ENCODE measurements at places on chromosomes 2 and 18.

GRCh38 chr18:57527556-57528229 lies 58.8 kb downstream of the FECH start:
- DNase-seq, result no peak

- DNase-seq, result no peak
These were observed 326.2 kb downstream of the NYAP2 start for GRCh38 chr2:225725726-225726125.

- DNase-seq, result no peak
These were observed 37.3 kb upstream of the RNF152 start for GRCh38 chr18:61929881-61930640.

DNA sequence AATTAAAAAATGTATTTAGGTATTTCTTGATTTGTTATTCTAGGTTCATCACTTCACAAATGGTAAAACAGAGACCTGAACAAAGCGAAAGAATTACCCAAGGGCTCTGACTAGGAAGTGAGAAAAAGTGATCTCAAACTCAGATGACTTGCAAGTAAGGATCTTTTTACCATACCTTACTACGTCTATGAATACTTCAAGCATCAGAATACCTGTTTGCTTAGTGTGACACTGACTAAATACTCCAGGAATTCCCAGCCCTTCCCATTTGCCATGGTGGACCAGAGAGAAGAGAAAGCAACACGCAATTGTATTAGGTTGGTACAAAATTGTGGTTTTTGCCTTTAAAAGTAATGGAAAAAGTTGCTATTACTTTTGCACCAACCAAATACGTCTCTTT lies 35.8 kb upstream of the FIGN start:
- DNase-seq, result no peak

- DNase-seq, result no peak
These were observed 12.3 kb downstream of the KCTD1 start for GRCh38 chr18:26536032-26536431.

DNA sequence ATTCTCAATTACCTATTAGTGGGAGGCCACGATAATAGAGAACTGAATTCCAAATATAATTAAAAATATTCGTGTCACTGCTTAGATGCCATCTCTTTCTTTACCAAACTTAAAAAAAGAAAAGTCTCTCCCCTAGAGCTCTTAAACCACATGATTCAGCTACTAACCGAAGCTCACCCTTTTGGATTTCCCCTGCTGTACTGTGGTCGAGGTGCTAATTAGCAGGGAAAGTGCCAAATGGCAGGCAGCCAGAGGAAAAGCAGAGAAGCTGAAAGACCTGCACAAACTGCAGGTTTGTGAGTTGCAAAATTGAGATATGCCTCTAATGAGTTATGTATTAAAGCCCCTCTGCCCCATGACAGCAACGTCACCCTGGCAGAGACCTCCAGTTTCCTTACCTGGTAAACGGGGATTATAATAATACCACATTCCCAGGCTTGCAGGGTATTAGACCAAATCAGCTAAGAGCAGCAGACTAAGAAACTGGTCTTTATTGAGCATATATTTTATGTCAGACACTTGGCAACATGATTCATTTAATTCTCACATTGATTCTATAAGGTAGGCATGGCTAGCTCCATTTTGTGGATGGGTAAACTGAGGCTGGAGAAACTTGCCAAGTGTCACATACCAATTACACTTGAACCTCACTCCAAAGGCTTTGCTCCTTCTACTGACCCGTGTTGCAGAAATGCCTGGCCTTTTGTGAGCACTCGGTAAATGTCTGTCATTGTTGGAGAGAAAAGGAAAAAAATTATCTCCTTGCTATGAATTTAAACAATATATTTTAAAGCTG lies 259.7 kb downstream of the LPIN1 start:
- peak; percentile 67 for DNase-seq

GRCh38 chr2:183035954-183036669 lies 2.1 kb downstream of the NCKAP1 start:
- DNase-seq, result no peak

- DNase-seq, result no peak
These were observed 209.4 kb downstream of the SP3 start for GRCh38 chr2:173755798-173756197.

DNA sequence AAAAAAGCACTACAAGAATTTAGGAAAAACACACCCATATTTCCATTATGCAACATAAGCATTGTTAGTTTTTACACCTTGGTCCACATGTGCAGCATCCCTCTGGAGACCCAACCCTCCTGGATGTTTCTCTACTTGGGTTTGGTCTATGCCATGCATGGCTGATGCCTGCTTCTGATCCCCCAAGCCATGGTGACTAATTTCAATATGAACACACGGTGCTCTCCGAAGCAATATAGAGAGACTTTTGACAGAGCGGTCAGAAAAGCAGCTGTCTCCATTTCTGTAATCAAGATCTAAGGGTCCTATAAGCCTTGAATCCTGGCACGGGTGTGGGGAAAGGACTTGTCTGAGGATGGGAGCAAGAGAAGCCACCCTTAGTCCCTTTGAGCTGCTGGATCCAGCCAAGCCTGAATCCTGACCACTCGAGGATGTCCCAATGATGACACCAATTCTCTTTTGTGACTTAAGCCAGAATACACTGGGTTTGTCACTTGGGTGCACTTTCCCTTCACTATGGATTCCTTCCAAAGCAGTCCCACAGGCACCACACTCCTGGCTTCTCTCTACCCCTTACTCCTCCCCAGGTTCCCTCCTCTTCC lies 91.5 kb downstream of the ACTR2 start:
- no peak for DNase-seq

- no peak for DNase-seq
These were observed 14.3 kb downstream of the GPR39 start for GRCh38 chr2:132430895-132431294.

GRCh38 chr2:158045362-158045761 lies 56.3 kb upstream of the UPP2 start:
- no peak for DNase-seq

DNA sequence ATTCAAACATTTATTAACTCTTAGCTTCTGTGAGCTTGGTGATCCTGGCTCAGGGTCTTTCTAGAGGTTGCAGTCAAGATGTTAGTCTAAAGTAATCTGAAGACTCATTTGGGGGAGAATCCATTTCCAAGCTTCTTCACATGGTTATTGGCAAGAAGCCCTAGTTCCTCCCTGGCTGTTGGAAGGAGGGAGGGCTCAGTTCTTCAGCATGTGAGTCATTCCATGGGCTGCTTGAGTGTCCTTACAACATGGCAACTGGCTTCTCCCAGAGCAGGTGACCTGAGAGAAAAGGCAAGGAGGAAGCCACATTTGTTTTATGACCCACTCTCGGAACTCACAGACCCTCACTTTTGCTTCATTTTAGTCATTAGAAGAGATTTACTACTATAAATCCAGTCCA lies 10.6 kb upstream of the C2orf74 start:
- DNase-seq, result no peak

- DNase-seq, result no peak
These were observed 55.2 kb downstream of the PARD6G start for GRCh38 chr18:80191907-80192652.

- DNase-seq, result no peak
These were observed 363.5 kb downstream of the CBLN2 start for GRCh38 chr18:72180689-72181088.

DNA sequence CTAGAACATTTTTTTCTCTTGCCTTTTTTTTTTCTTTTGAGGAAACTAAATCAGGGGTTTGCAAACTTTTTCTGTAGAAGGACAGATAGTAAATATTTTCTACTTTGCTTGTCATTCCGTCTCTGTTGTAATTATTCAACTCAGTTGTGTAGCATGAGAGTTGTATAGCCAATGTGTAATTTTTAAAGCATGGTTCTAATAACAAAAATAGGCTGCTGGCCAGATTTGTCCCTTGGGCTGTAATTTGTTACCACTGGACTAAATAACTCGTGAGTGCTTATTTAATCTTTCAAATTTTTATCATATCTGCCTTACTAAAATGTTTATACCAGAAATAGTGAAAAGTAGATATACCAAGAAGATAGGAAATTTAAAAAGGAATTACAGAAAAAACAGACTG lies 43.0 kb downstream of the CCDC148 start:
- DNase-seq, result no peak

DNA sequence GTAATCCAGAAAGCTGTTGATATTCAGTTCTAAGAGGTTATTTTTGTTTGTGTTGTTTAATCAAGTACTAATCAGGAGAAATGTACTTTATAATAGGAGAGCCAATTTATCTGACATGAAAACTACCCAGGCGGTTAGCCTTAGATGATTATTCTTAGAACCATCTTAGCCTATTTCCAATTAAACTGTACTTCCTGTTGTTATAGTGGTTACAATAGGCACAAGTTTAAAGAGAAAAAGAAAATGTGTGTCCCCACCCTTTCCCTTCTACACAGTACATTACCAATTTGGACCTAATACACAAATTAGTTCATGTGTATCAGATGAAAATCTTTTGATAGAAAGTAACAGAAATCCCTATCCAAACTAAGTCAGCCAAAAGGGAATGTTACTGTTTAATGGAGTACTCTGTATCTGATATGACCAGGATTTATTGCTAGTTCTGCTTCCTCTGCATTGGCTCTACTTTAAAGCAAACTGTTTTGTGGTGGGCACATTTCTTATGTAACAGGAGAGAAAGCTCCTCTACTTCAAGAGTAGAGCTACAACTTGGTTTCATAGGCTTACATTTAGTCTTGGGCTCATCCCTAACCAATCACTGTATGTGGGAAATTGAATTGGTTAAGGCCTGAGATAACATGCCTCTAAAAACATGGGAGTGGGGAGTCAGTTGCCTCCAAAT lies 217.9 kb downstream of the UBE2E3 start:
- no peak for DNase-seq

- DNase-seq, result no peak
These were observed 575.2 kb upstream of the SLC8A1 start for GRCh38 chr2:41027095-41027494.

GRCh38 chr2:170222298-170222697 lies 44.4 kb downstream of the MYO3B start:
- DNase-seq, result no peak

GRCh38 chr2:10873171-10873570 lies 38.6 kb upstream of the KCNF1 start:
- no peak for DNase-seq

DNA sequence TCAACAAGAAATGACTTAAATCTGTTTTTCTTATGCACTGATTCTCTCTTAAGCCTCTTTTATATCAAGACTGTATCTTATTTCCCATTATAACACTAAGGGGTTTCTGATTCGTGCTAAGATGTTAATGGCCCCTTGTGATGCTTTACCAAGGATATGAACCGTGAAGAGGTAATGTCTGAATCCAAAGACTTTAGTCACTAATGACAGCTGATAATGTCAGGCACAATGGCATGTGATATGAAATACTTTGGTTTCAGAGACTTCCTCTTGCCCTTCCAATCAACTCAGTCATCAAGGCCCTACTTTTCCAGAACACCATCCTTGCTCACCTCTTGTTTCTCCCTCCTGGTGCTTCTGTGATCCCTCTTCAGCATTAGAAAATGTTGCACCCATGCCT lies 262.8 kb downstream of the KCNE4 start:
- DNase-seq, result no peak

DNA sequence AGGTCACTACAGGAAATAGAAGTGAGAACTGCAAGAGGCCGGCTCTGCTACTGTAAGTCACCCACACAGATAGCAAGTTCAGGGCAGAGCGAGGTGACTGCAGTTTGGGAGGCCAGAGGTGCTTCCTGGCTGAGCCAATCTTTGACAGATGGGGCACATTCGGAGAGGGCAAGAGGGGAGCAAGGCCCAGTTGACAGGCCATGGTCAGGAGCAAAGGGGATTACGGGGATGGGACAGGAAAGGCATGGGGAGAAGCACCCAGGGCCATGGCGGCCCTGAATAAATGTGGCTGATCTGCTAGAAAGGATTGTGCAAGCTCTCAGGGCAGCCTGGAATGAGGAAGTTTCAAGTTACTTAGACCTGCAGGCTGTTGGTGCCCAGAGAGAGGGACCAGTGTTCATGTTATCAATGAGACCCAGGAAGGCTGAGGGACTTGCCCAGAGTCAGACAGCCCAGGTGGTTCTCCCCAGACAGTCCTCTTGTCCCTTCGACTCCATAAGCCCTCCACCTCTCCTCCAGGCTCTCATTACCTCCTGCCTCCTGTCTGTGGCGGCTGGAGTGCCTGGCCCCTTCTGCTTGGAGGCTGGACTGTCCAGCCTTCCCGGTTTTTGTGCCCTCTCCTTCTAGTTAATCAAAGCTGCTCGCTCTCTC lies 123.3 kb downstream of the CTIF start:
- DNase-seq, result no peak

- no peak for DNase-seq
These were observed 111.5 kb upstream of the MEIS1 start for GRCh38 chr2:66323406-66323805.

DNA sequence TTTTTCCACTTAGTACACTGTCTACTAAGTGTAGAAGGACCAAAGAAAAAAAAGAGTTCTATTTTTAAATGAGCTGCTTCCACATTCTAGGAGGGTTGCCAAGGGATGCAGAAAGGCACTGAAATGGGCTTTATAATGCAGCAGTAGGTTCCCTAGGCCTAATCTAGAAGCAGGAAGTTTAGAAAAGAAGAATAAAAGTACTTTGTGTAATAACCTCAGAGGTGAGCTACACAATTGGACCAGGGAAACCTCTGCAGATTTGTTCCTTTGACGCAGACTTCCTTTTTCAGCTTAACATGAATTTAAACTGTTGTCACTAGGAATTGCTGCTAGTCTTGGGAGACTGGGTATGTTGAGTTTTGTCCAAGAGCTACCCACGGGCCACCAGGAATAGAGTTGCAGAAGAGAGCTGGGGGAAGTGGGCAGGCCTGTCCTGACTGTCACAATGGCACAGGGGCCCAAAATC lies 34.6 kb upstream of the RAB1A start:
- DNase-seq, result no peak

DNA sequence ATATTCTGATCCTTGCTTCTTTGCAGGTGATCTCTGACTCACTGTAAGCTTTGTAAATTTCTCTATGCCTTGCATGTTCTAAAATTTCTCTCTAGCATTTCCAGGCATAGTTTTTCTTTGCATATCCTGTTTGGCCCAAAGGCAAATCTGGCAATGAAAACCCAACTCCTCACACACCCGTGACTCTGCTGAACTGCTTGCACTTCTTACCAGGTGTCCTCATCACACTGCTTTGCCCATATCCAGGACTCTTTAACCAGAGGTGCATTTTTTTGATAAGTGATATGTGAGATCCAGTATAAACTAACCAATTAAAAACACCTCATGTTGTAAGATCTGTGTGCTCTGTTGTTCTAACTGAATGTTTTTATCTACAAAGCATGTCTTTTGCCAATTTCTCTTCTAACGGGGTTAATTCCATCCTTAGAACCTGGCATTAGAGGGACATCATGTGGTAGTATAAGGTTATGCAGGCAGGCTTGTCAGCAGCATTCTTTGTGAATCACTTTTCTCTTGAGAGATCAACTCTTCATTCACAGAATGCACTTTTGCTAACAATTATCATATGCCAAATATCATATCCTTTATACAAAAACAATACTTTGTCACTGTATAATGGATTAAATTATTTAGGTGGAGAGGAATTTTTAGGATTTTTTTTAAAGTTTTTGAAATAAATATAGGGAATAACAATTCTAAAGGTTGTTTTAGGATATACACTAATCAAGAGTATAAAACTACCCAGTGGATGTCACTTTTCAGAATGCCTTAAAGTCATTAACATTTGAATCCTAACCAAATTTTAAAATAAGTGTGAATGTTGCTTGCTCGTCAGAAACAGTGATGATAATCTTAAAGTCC lies 20.8 kb upstream of the TMX3 start:
- DNase-seq, result peak; percentile 43

GRCh38 chr2:11746807-11747459 lies 501 bp downstream of the LPIN1 start:
- DNase-seq, result no peak
